NCI-H1105 (cell line): ENCODE measurements at places on chromosomes 13 and 19.

GRCh38 chr19:38201731-38202130 lies 22.3 kb downstream of the DPF1 start:
- no peak for DNase-seq

DNA sequence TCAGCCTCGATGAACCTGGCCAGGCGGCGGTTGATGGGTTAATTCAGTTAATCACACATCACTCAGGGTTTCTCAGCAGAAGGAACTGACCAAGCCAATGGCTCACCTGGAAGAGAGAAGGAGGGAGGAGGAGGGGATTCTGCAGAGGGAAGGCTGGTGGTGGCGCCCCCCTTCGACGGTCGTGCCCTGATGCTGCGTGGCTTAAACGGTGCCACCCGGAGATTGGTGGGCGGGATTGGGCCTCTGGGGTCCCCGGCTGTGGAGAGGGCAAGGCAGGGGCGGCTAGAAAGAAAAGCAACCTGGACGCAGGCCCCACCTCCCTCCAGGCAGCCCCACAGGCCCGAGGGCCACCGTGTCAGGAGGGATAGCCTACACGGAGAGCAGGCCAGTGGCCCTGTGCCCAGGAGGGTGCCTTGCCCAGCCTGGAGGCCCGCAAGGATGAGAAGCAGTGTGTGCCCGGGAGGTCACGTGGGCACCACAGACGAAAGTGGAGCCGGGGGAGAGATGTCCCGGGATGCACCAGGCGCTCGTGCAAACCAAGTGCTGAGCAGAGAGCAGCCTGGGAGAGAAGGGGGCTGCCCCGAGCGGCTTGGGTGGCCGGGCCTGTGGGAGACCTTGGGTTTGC lies 16.0 kb downstream of the CSNK1G2 start:
- DNase-seq = no peak

- no peak for DNase-seq
Measured at GRCh38 chr13:20118268-20119140, 42.3 kb downstream of the GJA3 start.

- no peak for DNase-seq
Measured at GRCh38 chr13:97124915-97125809, 97.0 kb upstream of the MBNL2 start.

DNA sequence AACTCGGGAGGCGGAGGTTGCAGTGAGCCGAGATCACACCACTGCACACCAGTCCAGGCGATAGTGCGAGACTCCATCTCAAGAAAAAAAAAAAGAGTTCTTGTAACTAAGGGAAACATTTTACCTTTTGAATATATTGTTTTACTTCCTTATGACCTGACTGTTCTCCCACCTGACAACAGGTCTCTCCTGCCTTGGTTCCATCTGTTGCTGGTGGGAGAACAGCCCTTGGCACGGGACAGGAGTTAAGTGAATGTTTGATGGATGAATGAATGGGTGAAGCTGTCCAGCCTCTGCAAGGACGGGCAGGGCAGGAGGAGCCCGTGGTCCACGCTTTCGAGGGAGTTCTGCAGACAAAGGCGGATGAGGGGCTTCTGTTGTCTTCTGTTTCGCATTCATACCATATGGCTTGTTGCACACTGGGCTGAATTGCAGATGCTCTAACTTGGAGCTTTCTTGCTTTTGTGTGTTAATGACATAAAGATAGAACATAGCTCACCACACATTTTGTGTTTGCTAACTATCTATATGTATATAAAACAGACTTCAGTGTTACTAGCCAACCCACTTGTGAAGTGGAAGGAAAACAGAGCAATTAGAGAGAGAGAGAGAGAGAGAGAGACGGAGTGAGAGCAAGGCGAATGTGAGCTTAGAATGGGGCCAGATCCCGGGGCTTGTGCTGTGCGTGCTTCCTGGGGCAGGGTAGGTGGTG lies 16.2 kb upstream of the CCNE1 start:
- DNase-seq = no peak

GRCh38 chr13:51721496-51721895 lies 82.5 kb downstream of the DHRS12 start:
- DNase-seq = no peak

DNA sequence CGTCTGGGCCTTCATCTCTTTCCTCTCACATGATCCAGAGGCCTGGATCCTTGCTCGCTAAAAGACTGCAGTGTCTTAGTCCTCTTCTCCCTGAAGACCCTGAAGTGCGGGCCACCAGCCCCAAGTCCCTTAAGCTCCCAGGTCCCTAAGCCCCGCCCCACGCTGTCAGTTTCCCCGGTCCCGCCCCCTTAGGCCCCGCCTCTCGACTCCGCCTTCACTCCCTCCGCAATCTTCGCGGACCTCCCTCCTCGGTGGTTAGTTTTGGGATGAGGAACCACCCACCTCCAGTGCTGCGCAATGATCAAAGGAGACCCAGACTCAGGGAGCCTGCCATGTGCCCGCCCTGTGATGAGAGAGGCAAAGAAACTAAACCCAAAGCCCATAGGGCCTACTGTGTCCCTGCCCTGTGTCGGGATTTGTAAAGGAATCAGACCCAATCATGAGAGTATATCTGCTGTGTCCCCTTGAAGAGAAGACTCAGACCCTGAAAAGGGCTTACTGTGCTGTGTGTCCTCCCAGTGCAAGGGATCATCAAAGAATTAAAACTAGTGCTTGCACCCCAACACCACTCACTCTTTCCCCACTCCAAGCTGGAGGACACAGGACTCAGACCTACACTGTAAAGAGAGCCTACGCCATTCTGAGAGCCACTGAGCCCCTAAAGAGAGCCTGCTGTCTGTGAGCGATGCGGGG lies 3.0 kb upstream of the COX6B1 start:
- DNase-seq = peak; percentile 58

DNA sequence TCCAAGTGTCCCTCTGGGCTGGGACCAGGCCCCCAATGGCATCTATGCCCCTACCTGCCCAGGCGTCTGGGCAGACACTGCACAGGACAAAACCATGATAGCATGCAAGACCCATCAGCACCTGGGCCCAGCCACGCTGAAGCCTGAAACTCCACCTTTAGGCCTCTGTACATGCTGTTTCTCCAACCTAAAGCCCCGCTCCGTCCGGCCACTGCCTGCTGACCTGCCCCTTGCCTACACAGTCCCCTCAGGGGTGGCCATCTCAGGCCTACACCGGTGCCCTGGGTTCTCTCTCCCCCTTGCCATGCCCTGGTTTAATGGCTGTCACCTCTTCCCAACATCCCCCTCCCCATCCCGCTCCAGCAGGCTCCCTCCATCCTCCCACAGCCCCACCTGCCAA lies 15.3 kb downstream of the GJA3 start:
- DNase-seq = no peak

DNA sequence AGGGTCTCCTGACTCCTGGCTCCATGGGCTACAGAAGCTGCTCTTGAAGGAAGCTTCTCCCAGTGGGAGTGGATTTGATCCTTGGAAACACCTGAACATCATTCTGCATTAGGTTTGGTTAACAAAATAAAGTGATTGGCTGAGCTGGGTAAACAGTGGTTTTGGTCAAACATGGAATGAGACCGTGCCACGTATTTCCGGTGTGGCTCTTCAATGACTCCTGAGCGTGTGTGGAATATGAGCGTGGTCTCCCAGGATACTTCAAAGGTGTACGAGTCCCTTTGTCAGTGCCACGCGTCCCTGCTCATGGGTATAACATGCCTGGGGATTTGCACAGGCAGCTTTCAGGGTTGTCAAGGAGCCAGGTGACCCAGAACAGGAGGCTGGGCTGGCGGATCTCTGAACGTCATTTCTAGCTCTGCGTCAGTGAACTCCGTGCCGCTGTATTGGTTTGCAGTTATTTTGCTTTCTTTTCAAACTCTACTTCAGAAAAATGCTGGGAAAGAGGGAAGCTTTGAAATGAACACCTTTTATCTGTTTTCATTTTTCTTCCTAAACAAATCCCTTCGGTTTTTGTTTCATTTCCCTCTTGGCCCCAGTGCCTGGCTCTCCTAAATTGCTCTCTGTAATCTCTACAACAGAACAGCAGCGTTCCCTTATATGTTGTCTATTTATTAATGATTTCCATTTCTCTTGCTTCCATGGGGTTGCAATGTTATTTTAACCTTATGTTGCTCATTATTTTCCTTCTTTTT lies 26.3 kb upstream of the GJB6 start:
- DNase-seq = no peak

DNA sequence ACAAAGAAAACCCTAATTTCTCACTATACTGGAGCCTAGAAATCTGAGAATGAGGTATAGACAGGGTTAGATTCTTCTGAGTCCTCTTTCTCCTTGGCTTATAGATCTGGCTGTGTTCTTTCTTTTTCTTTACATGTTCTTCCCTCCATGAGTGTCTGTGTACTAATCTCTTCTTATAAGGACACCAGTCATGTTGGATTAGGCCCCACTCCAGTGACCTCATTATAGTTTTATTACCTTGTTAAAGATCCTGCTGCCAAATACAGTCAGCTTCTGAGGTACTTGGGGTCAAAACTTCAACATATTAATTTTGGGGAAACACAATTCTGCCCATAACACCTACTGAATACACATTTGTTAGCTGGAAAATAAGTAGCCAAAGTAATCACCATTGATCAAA lies 302.6 kb downstream of the PCDH9 start:
- no peak for DNase-seq

DNA sequence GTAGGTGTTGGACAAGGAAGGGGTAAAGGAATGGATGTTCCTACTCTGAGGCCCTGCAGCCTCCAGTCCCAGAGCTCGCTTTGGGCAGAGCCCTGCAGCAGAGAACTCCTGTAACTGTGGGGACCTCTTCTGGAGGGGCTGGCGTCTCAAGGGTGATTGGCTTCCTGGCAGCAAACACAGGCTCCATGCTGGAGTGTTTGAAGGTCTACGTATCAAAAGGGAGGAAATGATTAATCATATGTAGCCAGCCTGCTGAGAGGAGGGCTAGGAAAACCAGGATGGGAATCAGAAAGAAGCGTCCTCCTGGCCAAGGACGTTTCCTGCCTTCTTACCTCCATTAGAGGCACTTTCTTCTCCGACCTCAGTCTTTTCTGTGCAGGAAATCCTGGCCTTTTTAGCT lies 208.5 kb downstream of the TSHZ3 start:
- no peak for DNase-seq

DNA sequence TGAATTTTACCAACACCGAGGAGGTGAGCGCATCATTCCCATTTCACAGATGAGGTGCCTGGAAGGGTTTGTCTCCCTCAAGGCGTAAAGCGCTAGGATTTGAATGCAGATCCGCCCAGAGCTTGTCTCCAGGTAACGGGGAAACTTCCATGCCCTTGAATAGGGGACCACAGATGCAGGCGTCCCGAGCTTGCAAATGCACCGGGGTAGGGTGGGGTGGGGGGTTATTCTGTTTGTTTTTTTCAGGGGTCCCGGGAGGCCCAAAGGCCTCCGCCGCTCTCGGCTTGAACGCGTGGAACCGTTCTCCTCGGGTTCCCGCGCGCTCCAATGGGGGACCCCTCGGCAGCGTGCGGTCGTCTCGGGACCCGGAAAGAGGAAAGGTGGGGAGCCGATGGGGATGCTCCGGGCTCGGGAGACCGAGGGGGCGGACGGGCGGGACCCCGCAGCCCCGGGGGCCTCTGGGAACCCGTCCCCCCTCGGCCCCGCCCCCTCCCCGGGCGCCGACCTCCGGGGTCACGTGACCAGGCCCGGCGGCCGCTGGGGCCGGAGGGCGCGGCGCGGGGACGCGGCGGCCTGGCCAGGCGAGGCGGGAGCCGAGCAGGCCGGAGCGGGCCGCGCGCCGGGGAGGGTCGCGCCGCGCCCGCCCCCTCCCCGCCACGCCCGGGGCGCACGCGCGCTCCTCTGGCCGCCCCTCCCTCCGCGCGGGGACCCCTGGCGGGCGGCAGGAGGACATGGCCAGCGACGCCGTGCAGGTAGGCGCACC lies at the start of gene PKN1:
PKN1 (plus strand) TSS at position 516 of the 763 bp plus-strand sequence; CDS start at position 732, 216 bp downstream.
- DNase-seq = peak; percentile 78

- DNase-seq = peak; percentile 54
Measured at GRCh38 chr13:74134777-74135325, 647 bp upstream of the KLF12 start.

GRCh38 chr13:32234914-32235313 lies 80.2 kb downstream of the ZAR1L start:
- DNase-seq = no peak

DNA sequence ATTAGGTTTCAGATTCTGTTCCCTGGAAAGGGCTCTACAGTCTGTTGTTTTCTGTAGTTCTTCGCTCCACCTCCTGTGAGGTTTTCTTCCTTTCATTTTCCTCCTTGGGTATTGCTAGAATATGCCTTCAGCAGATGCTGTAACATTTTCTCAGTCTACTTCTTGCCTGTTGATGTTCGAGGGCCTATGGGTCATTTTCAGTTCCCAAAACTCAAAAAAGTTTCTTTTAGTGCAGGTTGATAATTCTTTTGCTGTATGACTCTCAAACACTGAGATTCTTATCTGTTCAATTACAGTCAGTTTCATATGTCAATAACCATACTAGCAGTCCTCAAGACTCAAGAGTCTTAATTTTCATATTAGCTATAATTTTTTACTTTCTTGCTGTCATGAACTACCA lies 268.3 kb downstream of the RFC3 start:
- DNase-seq = no peak

DNA sequence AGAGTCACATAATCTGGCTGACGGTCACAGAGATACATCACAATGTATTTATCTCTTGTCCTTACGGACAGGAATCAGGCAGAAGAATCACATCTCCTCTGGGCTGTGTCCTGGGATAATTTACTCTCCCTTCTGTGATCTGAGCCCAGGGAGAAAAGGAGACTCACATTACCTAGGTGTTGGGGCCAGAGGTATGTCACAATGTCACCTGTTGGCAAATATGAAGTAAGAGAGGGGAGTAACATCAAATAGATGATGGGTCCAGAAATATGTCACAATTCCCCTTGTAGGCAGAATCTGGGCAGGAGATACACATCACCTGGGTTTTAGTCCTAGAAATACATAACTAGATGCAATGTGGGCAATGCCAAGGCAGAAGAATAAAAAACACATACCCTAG lies 67.2 kb downstream of the ZNF726 start:
- no peak for DNase-seq

DNA sequence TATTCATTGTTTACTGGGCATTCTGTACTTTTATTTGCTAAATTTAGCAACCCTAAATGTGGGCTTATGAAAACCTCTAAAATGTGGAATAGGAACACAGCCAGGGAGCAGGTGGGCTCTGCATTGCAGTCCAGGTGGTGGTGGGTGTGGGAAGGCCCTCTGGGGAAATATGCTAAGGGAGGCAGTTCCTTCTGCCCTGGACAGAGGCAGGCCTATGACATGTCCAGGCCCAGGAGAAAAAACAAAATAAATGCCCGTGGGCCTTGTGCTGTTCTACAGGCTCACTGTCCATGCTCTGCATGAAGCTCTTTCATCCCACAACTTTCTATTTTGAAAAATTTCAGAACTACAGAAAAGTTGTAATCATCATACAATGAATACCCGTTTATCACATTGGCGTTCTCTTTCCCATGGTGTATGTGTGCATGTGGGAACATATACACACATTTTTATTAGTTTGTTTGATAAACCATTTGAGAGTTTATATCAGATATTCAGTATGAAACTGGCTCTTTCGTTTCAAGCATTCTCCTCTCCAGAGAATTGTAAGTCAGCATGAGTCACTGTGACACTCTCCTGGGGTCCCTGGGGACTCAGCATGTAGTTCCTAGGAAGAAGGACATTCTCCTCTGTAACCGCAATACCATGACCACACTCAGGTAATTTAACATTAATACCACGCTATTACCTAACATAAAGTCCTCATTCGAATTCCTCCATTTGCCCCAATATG lies 505.3 kb downstream of the COG6 start:
- DNase-seq = no peak
